ENCODE measurements at places on chromosomes 7 and 10. TPM values are rescaled to one million over a fixed set of nuclear protein-coding genes. Genes with fewer than 3 reads are reported as not detected.

The GPR26 gene
- not detected for total RNA-seq

The PRKCQ gene
- total RNA-seq: not detected

The VKORC1L1 gene
- total RNA-seq: 10.2 TPM

The ZSCAN21 gene
- 58.5 TPM for total RNA-seq

The AKR1D1 gene
- not detected for total RNA-seq

The ECHDC3 gene
- total RNA-seq: 12.2 TPM

The WDR37 gene
- 4.4 TPM for total RNA-seq

The OR2A42 gene
- total RNA-seq: not detected

The TMEM236 gene
- total RNA-seq: not detected

The ACTL6B gene
- total RNA-seq: not detected

The SLC18A2 gene
- total RNA-seq: not detected

The OR2A7 gene
- 4.9 TPM for total RNA-seq

The CALCR gene
- not detected for total RNA-seq

The TMEM270 gene
- not detected for total RNA-seq

The TBXAS1 gene
- 3.8 TPM for total RNA-seq

The UBN2 gene
- total RNA-seq: 3.7 TPM

DNA sequence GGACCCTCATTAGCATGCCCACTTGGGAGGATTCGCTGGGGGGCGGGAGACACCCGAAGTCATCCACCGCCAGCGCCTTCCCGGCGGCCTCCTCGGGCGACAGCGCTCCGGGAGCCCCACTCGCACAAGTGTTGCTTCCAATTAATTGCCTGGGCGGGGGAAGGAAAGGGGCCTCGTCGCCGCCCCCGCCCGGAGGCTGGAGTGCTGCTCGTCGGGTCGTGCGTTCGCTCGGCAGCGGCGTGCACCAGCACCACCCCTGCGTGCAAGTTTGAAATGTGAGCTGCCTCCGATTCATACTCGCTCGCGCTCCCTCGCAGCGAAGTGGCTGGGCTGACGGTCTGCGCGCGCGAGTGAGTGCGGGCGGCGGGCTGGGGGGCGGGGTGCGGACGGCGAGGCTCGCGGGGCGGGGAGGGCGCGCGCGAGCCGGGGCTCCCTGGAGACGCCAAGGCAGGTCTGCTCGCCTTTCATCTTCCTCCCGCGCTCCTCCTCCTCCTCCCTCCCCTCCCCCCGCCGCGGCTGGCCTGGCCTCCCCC lies 104.6 kb upstream of the PPIF start:
- no peaks in the 10 kb centered on the region for H3K36me3 ChIP-seq
- H3K27me3 ChIP-seq: no peaks in the 10 kb centered on the region
- H3K27ac ChIP-seq: peak overlapping the region; percentile 96
- peak; percentile 80 for DNase-seq
- H3K4me3 ChIP-seq: peak overlapping the region; percentile 81

DNA sequence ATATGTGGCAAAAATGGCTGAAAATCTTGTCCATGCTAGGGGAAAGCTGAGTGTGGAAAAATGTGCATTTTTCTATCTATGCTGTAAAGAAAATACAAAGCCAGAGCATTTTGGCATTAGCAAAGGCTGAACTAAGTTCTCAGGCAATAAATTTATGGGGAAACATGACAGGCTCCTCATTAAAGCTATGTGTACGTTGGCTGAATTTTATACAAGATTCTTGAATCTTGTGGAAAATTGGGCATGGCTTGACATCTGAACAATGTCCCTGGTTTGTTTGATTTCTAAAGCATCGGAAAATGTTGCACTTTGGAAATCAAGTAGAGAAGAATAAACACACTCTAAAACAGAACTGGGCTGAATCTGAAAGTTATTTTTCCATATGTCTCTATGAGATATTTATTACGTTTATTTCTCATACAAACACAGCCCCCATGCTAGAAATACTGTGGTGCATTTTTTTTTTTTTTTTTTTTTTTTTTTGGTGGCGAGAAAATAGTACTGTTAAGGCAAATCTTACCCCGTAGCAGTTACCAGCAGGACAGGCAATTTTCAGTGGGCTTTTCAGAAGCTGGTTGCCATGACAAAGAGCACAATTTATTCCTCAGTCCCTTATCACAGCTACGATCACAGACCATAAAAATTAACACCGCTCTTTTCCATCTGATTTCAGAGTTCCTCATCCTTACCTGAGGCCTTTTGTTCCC lies 16.9 kb downstream of the CPA1 start:
- no peaks in the 10 kb centered on the region for H3K36me3 ChIP-seq
- H3K27me3 ChIP-seq: no peaks in the 10 kb centered on the region
- DNase-seq: no peak
- H3K27ac ChIP-seq: peak overlapping the region; percentile 61
- H3K4me1 ChIP-seq: no peaks in the 10 kb centered on the region
- peak overlapping the region; percentile 42 for H3K4me3 ChIP-seq

- H3K4me3 ChIP-seq: no peak overlapping the region
- no peaks in the 10 kb centered on the region for H3K27me3 ChIP-seq
- no peak overlapping the region for H3K27ac ChIP-seq
Observed at GRCh38 chr10:5584895-5585516, 60.2 kb downstream of the CALML3 start.

GRCh38 chr7:4406288-4407058 lies 275.6 kb upstream of the FOXK1 start:
- no peak overlapping the region for H3K4me3 ChIP-seq
- no peaks in the 10 kb centered on the region for H3K27me3 ChIP-seq
- no peak for DNase-seq
- no peaks in the 10 kb centered on the region for H3K4me1 ChIP-seq

DNA sequence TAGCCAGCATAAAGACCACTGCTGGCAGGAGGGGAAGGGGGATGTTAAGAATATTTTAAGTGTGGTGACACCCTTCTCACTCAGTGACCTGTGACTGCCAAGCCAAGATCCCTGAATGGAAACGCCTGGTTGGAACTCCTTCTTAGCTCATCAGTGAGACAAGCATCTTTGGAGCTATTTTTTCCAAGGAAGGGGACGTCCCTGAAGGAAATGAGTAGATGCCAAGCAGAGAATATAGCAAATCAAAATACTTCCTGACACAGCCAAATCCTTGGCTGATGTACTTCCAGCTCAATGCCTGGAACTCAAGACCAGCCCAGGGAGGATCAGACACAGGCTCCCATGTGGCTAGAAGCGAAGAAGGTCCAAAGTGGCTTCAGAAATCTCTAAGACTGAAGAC lies 82.2 kb downstream of the SORBS1 start:
- DNase-seq: no peak
- peaks cover 45% of the 10 kb centered on the region for H3K4me1 ChIP-seq
- no peak overlapping the region for H3K4me3 ChIP-seq
- peaks cover 25% of the 10 kb centered on the region for H3K36me3 ChIP-seq
- H3K27ac ChIP-seq: peak overlapping the region; percentile 95

DNA sequence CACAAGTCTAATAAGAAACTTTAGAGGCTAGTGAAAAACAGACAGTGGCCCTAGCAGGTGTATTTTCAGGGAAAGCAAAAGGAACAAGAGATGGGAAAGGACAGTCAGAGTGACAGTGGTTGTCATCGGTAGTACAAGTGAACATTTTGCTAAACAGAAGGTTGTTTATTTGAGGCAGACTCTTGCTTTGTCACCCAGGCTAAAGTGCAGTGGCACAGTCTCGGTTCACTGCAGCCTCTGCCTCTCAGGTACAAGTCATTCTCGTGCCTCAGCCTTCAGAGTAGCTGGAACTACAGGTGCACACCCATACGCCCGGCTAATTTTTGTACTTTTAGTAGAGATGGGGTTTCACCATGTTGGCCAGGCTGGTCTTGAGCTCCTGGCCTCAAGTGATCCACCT lies 195.8 kb downstream of the RELN start:
- H3K4me3 ChIP-seq: no peak overlapping the region
- H3K36me3 ChIP-seq: no peaks in the 10 kb centered on the region
- no peak overlapping the region for H3K27ac ChIP-seq
- H3K27me3 ChIP-seq: no peaks in the 10 kb centered on the region

GRCh38 chr7:120725376-120726039 lies 132.4 kb downstream of the TSPAN12 start:
- H3K4me3 ChIP-seq: no peak overlapping the region
- H3K27ac ChIP-seq: no peak overlapping the region
- H3K4me1 ChIP-seq: no peaks in the 10 kb centered on the region
- no peaks in the 10 kb centered on the region for H3K36me3 ChIP-seq
- DNase-seq: no peak

GRCh38 chr7:100019908-100020307 lies 4.5 kb downstream of the ZKSCAN1 start:
- H3K4me1 ChIP-seq: no peaks in the 10 kb centered on the region
- H3K4me3 ChIP-seq: no peak overlapping the region
- no peaks in the 10 kb centered on the region for H3K27me3 ChIP-seq
- H3K27ac ChIP-seq: no peak overlapping the region

GRCh38 chr7:73647725-73648592 lies 19.7 kb upstream of the VPS37D start:
- H3K4me3 ChIP-seq: peak overlapping the region; percentile 60
- H3K27me3 ChIP-seq: peaks cover 8% of the 10 kb centered on the region
- DNase-seq: no peak
- H3K36me3 ChIP-seq: no peaks in the 10 kb centered on the region
- peaks cover 4% of the 10 kb centered on the region for H3K4me1 ChIP-seq

DNA sequence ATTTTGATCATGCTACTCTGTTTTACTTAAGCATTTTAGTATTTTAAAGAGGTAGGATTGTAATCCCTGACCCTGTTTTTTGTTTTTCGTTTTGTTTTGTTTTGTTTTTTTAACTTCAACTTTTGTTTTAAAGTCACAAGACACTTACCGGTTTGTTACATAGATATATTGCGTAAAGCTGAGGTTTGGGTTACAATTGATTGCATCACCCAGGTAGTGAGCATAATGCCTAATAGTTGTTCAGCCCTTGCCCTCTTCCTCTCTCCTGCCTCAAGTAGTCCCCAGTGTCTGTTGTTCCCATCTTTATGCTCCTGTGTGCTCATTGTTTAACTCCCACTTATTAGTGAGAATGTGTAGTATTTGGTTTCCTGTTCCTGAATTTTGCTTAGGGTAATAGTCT lies 93.1 kb upstream of the TEX47 start:
- DNase-seq: no peak
- no peaks in the 10 kb centered on the region for H3K27me3 ChIP-seq

DNA sequence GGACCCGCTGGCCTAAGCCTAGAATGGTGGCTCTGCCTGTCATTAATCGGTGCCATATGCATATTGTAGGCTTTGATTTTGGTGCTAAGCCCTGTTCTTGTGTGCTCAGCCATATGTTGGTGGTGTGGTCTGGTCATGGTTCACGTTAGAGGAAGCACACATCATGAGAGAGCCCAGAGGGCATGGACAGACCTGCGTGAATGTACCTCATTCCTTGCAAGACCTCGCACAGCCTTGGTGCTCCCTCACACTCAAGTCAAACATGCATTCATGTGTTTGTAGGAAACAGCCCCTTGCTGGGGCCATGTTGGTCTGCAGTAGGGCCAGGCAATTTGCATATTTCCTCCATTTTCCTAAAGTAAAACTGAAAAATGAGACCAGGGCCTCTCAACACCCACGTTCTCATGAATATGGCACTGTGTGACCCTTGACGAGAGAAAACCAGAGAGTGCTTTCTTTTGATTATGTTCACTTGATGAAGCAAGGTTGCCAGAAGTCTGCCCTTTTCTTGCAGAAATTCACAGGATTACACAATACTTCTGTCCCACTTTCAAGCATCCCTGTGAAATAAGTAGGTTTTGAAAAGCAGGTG lies 268.7 kb downstream of the CELF2 start:
- no peaks in the 10 kb centered on the region for H3K4me1 ChIP-seq
- no peak overlapping the region for H3K4me3 ChIP-seq
- no peaks in the 10 kb centered on the region for H3K27me3 ChIP-seq

DNA sequence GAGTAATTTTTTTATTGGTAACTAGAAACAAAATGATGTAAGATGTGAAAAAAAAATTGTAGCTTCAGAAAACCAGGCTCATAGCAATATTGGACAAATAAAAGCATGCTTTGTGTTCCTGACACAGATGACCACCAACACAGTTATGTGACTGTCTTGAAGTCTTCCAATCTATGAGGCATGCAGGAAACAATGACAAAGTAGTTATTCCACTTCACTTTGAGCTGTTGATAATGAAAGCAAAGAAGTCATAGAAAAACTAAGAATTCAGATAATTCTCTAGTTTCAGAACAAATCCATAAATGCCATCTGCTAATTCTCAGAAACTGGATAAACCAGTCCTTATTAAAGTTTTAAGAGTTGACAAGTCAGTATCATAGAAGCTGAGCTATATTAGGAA lies 378.4 kb upstream of the SEMA3D start:
- H3K4me3 ChIP-seq: no peak overlapping the region
- no peaks in the 10 kb centered on the region for H3K4me1 ChIP-seq
- H3K36me3 ChIP-seq: no peaks in the 10 kb centered on the region
- no peak overlapping the region for H3K27ac ChIP-seq
- no peaks in the 10 kb centered on the region for H3K27me3 ChIP-seq

- H3K27me3 ChIP-seq: no peaks in the 10 kb centered on the region
- no peaks in the 10 kb centered on the region for H3K36me3 ChIP-seq
- no peaks in the 10 kb centered on the region for H3K4me1 ChIP-seq
- no peak overlapping the region for H3K27ac ChIP-seq
- no peak for DNase-seq
Observed at GRCh38 chr10:118501637-118502440, 93.6 kb downstream of the PRLHR start.

- H3K36me3 ChIP-seq: no peaks in the 10 kb centered on the region
- no peak overlapping the region for H3K27ac ChIP-seq
- H3K4me1 ChIP-seq: no peaks in the 10 kb centered on the region
- H3K4me3 ChIP-seq: no peak overlapping the region
- DNase-seq: no peak
Observed at GRCh38 chr10:124592101-124592500, 130.5 kb downstream of the LHPP start.

DNA sequence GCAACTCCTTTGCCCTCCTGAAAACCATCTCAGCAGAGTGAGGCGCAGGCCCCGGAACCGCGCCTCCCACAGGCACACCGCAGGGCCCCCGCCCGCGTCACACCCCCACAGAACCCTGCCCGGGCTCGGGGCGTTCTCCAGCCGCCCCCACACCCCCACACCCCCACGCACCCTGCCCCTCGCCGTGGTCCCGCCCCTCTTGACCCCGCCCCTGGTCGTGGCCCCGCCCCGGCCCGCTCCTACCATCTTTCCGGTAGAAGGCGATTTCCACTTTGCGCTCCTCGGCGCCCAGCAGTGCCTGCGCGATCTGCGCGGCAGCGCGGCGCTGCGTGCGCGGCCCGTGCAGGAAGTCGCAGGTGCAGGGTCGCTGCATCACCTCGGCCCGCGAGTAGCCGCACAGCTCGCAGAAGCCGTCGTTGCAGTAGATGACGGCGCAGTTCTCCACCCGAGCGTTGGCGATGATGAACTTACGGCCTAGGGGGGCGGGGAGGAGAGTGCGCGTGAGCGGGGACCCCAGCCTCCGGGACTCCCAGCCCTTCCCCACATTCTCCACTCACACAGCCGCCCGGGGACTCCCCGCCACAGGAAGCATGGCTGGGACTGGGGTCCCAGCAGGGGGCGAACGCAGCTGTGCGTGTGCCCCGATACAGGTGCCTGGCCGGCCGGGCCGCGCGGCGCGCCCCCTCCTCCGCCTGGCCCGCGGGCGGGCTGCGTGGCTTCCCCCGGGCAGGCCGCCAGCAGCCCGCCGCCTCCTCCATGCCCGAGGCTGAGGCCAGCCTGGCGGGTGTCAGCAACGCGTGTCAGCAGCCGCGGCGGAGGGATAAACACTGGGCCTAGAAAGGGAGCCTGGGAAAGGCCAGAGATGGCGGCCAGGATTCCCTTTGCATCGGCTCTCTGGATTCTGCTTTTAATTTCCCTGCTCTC lies 3.4 kb downstream of the KCNH2 start:
- H3K27ac ChIP-seq: no peak overlapping the region
- no peak for DNase-seq
- peak overlapping the region; percentile 59 for H3K4me3 ChIP-seq
- peaks cover 10% of the 10 kb centered on the region for H3K4me1 ChIP-seq
- peaks cover 41% of the 10 kb centered on the region for H3K27me3 ChIP-seq

- no peaks in the 10 kb centered on the region for H3K36me3 ChIP-seq
- no peak overlapping the region for H3K4me3 ChIP-seq
- no peaks in the 10 kb centered on the region for H3K4me1 ChIP-seq
- H3K27ac ChIP-seq: no peak overlapping the region
- no peaks in the 10 kb centered on the region for H3K27me3 ChIP-seq
- no peak for DNase-seq
Observed at GRCh38 chr7:113232885-113233284, 114.5 kb upstream of the SMIM30 start.

Data from ascending aorta (tissue), 2 donors.